ENCODE measurements at places on chromosomes 1 and 21.

DNA sequence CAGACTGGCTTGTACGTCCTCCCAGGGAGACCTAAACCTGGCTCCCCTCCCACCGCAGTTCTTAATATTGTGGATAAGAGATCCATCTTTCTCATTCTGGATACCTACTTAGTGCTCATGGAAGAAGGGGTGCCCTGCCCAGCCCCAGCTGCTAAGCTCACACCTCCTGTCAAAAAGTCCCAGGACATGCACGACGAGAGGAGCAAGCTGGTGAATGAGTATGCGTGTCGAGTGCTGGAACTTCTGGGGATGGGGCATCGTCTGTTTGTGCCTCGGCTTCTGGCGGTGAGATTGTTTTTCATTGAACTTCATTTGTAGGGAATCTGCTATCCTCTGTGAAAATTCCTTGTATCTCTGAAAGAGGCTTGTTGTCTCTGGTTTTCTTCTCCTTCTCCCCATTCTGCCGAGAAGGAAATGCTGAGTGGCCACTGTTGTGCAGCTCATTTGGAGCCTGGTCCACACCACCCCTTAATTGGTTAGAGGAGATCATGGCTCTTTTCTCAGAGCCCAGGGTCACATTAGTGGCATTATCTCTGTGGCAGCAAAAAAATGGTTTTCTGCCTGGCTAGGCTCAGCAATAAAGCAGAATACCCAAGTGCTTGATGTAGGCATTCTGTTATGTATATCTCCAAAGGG is 199.4 kb upstream of the CACYBP start:
- no peak for DNase-seq

- no peak for DNase-seq
Measured at GRCh38 chr1:205584732-205585131, 47.1 kb downstream of the ELK4 start.

- no peak for DNase-seq
Measured at GRCh38 chr1:222955964-222956363, 141.1 kb downstream of the DISP1 start.

GRCh38 chr1:1433804-1434130 is 1.7 kb upstream of the VWA1 start:
- DNase-seq, result no peak

GRCh38 chr1:116553386-116554115 is 17.3 kb downstream of the CD58 start:
- DNase-seq, result no peak

DNA sequence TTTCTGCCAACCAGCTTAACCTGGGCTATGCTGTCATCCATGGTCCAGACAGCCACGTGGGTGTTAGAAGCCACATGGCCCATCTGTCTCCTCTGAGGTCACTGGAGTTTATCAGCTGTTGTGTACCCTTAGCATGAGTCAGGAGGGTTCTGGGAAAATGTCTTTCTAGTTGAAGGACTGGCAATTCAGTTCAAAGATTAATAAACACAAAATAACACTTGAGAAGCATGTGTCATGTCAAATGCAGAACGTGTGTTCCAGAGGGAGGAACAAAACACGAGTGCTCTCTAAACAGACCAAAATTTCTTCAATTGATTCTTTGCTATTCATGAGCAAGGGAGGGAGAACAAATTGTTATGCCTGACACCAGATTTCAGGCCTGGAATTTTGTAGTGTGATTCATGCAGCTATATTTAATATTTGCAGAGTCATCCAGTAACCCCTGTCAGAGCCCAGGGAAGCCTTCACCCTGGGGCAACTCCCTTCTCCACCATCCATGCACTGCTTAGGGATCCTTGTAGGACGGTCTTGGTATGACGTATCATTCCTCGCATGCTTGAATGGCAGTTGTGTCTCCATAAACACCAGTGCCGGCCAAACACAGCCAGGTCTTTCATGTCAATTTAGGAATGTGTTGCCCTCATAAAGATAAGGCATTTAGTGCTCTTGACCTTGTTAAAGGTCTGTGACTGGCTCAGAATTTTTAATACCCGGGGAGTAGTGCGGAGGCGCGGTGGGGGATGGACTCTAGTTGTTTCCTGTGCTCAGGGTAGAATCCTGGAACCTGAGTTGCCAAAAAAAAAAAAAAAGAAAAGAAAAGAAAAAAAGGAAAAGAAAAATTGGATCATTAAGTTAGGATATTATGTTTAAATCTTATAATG is 27.7 kb upstream of the DYRK1A start:
- DNase-seq, result no peak

GRCh38 chr1:170254371-170254770 is 108.6 kb downstream of the NTMT2 start:
- no peak for DNase-seq

DNA sequence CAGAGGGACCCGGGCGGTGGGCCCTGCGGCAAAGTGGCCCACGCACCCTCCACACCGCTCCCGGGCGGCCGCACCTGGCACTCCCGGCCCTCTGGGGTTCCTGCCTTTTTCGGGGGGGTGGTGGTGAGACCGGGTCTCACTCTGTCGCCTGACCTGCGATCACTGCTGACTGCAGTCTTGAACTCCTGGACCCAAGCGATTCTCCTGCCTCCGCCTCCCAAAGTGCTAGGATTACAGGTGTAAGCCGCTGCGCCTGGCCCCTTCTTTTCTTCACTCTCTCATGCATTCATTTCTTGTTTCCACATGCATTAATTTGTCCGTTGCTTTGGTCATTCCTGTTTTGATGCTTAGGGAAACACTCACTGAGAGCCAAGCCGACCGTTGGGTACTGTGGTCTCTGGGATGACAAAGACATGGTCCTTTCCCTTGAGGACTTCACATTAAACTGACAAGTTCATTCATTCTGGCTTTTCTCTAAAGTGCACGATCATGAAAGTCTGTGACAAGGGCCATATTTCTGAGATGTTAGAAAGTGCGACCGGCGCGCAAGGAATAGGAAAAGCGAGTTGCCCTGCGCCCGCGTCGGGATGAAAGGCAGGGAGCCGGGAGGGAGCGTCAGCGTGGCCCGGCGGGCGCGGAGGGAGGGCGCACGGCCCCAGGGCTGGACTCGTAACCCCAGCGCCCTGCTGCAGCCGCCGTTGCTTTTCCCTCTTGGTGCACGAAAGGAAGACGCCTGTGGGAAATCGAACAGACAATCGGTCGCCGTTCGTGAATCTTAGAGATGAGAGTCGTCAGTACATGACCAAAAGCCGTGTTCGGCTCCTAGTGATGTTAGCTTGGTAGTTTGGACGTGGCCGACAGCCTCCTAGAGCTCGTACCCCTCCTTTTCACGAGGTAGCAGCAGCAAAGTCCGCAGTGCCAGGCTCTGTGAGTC is 1.0 kb upstream of the MCOLN2 start:
- DNase-seq, result no peak

DNA sequence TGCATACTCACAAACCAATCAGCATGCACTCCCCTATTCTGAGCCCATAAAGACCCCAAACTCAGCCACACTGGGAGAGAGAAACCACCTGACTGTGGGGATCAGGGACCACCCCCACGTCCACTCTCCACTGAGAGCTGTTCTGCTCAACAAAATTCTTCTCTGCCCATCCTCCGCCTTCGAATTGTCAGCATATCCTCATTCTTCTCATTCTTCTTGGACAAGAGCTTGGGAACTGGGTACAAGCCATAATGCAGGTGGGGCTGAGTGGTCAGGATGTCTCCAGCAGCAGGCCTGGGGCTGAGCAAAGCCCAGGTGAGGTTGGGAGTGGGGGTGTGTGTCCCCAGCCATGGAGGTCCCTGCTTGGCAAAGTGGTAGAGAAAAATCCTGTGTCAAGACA is 34.6 kb upstream of the IFNGR2 start:
- DNase-seq, result no peak

- DNase-seq, result no peak
Measured at GRCh38 chr1:47443530-47444296, 5.9 kb downstream of the FOXD2 start.

GRCh38 chr1:161973924-161974845 is 49.5 kb downstream of the OLFML2B start:
- DNase-seq, result no peak

DNA sequence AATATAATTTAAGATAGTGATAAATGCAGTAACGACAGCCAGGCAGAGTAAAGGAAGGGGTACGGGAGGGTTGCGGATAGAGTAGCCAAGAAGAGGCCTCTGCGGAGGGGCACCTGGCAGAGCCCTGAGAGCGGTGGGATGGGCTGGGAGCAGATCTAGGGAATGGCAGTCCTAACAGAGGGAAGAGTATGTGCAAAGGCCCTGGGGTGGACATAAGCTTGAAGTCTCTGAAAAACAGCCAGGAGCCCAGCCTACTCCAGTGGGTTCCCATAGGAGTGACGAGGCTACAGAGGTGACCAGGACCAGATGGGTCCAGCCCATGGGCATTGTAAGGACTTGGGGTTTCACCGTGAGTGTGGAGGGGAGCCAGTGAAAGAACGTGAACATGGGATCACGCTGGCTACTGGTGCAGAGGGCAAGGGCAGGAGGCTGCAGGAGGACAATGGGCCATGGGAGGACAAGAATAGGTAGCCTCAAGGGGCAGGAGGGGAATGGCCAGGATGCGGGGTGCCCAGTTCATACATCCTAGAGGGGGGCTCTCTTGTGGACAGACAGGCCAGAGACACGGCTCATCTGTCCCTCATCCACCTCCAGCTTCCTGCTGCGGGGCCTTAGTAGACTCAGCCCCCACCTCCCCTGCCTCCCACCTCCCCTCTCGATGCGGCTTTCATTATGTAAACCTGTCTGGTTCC is 185.7 kb upstream of the VAMP3 start:
- DNase-seq, result no peak

- DNase-seq, result no peak
Measured at GRCh38 chr1:23424293-23425192, at the start of gene TCEA3. Gene TCEA3, minus strand, starts transcription at chr1:23424748. Its CDS starts 115 bp downstream, at chr1:23424633.

DNA sequence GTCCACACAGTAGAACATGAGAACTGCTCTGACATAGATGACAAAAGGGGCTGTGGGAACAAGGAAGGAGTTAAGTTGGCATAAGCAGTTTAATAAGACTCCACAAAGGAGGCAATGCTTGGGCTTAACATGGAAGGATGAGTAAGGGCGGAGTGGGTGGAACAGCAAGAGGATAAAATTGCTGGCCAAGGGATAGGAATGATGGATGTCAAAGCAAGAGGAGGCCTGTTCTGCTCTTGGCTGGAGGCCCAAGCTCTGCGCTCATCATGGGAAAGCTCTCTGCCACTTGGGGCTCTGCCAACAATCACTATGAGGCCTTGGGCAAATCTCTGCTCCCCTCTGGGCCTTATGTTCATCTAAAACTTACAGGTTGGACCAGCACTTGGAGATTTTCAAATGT is 98.3 kb upstream of the CAMK1G start:
- DNase-seq, result no peak

Measured in activated gamma-delta T cell (primary cell).